Islet precursor cell (in vitro differentiated cells): ENCODE measurements at places on chromosomes 4 and X.

DNA sequence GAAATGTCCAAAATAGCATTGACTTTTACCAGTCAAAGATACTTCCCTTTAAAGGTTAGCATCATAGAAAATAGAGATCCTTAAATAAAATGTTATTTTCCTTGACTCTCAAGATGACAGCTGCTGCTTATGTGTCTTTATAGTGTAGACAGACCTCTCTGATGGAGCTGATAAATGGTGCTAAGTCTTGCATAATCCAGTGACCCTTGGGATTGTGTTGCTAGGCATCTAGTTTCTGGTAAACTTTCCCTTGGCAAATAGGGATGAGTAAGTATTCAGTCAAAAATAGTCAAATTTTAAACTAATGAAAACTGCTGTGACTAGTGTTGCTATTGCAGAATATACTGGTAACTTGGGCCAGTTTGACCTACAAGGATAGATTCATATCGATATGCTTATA lies 53.6 kb downstream of the MBNL3 start:
- DNase-seq: no peak

DNA sequence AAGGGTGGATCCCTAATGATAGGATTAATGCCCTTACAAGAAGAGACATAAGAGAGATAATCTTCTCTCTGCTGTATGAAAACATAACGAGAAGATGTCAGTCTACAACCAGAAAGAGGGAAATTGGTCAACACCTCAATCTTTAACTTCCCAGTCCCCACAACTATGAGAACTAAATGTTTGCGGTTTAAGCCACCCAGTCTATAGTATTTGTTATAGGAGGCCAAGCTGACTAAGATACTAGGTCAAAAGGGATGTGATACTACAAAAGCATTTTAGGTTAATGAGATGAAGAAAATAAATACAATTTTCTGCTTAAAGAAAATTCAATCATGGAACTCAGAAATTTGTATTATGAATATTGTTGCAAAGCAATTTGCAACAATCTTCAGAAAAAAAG lies 55.4 kb upstream of the LHFPL1 start:
- DNase-seq: no peak

DNA sequence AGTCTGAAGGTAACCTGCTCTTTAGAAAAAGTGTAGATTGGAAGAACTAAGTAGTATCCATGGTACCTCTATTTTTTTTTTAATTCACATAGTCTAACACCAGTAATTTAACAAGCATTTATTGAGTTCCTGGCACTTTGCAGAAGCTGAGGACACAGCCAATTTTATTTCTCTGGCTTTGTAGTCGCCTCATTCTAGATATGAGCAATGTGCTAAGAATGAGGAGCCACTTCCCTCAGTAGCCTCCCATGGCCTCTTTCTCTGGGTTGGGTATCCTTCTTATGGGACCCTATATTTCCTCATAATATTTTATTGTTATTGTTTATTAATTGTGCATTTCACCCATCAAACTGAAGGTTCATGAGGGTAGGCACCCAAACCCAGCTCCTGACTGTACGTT lies 67.6 kb downstream of the ENPEP start:
- no peak for DNase-seq

- DNase-seq: no peak
Measured at GRCh38 chr4:63937961-63938360, 471.3 kb downstream of the TECRL start.

GRCh38 chrX:10021461-10022272 lies 54.5 kb downstream of the CLDN34 start:
- DNase-seq: peak; percentile 68

- no peak for DNase-seq
Measured at GRCh38 chrX:155751131-155751530, 130.0 kb upstream of the VAMP7 start.

DNA sequence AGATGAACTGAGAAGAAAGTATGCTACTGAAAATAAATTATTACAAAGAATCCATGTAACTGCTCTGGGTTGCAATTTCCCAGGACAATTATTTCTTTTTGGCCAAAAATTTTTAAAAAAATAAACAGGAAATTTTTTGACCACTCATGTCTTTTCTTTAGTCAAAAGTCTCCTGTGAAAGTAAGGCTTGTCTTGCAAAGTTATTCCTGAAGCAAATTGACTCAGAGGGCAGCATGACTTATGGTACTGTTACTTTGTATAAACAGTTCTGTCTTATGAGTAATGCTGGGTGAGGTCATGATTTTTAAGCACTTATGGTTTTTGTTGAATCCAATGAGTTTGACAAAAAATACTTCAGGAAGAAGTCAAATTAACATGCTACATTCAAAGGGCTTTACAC lies 292.8 kb upstream of the ARSJ start:
- DNase-seq: no peak

DNA sequence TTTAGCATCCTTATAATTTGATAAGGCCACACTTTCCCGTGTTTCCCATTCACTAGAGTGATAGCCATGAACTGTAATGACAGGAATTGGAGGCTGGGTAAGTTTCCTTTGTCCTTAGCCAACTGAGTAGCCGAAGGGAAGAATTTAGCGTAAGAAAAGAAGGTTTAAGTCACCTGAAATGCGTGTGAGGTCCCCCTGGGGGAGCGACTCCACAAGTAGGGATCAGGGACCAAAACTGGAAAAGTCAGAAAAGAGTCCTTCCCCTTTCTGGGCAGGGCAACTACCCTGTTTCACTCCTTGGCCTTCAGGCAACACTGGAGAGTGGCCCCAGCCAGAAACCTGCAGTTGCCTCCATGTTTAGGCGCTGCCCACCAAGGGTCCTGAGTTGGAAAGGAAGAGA lies 81.6 kb upstream of the MED14 start:
- DNase-seq: no peak

DNA sequence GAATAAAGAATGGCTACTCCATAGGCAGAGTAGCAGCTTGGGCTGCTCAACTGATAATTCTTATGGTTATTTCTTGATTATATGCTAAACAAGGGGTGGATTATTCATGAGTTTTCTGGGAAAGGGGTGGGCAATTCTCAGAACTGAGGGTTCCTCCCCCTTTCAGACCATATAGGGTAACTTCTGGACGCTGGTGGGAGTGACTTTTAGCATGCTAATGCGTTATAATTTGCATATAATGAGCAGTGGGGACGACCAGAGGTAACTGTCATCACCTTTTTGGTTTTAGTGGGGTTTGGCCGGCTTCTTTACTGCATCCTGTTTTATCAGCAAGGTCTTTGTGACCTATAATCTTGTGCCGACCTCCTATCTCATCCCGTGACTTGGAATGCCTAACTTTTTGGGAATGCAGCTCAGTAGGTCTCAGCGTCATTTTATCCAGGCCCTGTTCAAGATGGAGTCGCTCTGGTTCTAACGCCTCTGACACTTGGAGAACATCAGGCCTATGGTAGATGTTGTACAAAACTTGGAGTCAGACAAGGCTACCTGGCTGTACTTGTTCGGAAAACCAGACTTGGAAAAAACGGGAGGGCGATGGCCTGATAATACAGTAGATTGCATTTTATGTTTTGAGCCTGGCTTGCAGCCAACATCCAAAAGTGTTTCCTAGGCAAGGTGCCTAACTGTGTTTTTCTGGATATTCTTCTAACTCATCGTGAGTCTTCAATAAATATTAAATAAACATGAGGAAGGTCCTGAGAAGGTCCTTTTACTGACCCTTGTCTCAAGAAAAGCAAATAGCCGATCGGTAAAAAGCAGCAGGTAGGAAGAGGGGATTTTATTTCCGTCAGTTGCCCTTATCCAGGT lies 1.8 kb upstream of the TMEM164 start:
- no peak for DNase-seq

- no peak for DNase-seq
Measured at GRCh38 chr4:112739442-112739841, 102.5 kb downstream of the LARP7 start.

DNA sequence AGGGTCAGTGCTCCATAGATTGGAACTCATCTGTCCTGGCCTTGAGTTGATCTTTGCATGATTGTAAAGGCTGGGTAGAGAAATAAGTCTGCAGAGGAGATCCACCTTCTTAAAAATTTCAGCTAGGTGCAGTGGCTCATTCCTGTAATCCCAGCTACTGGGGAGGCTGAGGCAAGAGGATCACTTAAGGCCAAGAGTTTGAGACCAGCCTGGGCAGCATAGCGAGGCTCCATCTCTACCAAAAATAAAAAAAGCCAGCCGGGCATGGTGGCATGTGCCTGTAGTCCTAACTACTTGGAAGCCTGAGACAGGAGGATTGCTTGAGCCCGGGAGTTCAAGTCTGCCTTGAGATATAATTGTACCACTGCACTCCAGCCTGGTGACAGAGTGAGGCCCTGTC lies 476 bp upstream of the CXCR3 start:
- no peak for DNase-seq

DNA sequence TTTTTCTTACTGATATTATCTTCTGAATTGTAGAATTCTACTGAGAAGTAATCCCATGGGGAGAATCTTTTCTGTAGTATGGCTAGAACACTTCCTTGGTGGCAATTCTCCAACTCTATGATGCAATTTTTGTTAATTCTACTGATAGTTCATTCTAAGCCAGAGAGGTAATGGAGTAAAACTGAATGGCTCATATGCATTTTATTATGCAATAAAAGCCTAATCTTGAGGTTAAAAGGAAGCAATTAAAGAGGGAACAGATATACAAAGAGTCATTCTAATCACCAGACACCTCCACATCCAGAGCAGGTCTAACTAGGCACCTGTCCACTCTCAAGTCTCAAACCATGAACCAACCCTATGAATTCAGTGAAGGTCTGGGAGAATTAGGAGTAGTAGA lies 9.7 kb downstream of the RAP2C start:
- no peak for DNase-seq

GRCh38 chrX:119147486-119147885 lies 19.9 kb upstream of the KIAA1210 start:
- no peak for DNase-seq

DNA sequence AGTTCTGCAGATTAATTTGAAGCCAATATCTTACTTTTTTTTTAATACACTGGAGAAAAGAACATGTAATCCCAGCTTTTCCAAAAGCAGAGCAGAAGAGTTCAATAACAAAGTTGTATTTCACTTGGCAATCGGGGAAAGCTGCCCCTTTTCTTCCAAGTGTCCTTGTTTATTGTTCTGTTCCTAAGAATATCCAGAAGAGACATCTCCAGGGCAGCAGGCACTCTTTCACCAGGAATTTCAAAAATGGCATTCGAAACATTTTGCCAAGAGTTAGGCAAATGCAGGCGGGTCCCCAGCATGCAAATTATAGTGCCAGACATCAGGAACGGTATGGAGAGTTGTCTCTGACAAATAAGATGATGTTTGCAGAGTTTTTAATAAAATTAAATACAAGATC lies 494.5 kb downstream of the BCOR start:
- DNase-seq: peak; percentile 66

DNA sequence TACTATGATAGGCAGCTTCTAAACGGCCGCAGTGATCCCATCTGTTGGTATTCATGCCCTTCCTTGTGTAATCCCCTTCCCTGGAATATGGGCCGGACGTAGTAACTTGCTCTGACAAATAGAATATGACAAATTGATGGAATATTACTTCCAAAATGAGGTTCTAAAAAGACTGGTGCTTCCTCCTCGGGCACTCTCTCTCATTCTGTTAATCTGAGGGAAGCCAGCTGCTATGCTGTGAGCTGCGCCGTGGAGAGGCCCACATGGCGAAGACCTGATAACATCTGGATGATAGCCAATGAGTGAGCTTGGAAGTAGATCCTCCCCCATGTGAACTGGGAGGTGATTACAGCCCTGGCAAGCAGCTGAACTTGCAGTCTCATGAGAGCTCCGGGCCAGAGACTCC lies 27.2 kb upstream of the SLC25A4 start:
- DNase-seq: peak; percentile 96

- no peak for DNase-seq
Measured at GRCh38 chrX:154116426-154117211, 19.1 kb upstream of the MECP2 start.

DNA sequence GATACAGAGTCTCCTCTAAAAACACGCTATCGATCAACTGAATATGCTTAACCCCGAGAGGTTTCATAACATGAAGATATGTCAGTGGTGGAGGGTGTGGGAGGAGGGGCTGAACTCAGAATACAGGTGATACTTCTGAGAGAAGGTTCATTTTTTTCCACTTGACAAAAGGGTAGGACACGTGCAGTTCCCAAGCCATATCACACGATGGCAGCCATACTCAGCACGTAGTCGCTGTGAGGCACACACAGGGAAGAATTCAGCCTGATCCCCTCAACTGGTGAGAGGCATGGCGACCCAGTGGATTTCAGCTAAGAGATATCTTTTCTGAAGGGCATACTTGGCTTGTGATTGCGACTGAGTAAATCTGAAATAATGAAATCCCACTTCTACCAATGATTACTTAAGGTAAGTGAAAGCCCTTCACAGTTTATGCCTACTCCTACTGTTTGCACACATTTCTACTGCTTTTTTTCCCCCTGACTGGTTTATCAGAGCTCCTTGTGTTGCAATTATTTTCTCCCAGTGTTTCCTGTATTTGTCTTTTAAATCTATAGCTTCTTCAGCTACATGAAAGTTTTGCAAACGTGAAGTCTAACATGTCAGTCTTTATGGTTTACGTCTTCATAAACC lies 133.1 kb downstream of the CORIN start:
- peak; percentile 77 for DNase-seq

DNA sequence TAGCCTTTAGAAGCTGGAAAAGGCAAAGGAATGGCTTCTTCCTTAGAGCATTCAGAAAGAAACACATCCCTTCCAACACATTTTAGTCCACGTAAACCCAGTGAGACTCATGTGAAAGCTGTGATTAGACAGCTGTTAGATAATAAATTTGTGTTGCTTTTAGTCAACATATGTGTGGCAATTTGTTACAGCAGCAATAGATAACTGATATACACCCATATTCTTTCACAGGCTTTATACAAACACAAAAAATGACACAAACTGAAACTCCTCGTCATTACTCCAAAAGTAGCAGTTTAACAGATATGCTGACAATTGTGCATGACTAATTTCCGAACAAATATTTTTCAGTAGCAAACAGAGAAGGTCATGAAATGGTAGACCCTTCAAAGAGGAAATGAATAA lies 65.3 kb downstream of the ANTXR2 start:
- DNase-seq: no peak

DNA sequence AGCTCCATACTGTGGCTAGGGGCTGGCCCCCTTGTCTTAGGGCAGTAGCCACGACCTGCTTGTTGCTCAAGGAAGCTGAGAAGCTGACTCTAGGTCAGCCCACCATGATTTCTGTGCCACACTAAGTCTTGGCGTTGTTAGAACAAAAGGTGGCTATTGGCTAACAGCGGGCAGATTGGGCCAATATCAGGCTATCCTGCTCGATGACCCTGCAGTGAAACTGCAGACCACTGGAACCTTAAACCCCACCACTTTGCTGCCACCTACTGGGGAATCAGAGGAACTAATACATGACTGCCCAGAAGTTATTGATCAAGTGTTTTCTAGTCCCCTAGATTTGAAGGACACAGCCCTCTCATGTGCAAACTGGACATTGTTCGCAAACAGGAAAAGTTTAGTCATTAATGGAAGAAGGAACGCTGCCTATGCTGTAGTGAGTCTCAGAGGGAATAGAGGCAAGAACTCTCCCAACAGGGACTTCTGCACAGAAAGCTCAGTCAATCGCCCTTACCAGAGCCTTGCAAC lies 17.0 kb upstream of the PAPSS1 start:
- DNase-seq: peak; percentile 83

GRCh38 chr4:148061141-148061481 lies 329.2 kb downstream of the ARHGAP10 start:
- no peak for DNase-seq
